Left lung (tissue), 14 donors: ENCODE measurements at places on chromosomes 16 and 17.

GRCh38 chr17:51165680-51166197 is 472 bp upstream of the NME2 start:
- no peak for DNase-seq

DNA sequence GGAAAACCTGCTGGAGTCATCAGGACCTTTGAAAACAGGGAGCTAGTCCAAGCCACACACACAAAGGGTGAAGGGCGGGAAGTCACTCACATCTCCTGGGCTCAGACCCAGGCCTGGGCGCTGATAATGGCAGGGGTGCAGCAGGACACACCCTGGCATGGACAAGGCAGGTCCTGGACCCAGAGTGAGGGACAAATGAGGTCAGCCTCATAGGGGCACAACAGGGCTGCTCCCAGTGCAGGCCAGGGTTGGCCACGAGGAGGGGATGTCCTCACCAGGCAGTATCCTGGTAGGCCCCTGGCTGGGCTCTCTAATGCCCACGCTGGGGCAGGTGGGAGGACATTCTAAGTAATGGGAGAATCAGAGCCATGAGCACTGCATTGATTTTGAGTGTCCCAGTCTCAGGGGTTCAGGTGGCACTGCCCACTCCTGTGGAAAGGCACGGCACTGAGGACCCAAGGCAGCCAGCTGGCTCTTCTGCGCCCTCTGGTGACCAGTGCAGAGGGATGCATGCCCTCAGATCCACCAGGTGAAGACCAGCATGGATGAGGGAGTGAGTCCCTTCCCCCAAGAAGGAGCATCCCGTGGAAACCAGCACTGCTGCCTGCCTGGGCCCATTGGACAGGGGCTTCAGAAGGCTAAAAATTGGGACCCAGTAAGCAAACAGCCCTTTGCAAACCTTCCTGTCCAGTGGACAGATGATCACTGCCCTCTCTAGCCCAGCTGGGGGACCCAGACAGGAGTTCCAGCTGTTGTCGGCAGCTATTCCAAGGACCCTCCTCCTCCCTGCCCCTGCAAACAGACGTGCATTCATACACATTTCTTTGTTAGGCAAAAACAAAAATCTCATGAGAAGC is 23.4 kb upstream of the SREBF1 start:
- peak; percentile 91 for DNase-seq

DNA sequence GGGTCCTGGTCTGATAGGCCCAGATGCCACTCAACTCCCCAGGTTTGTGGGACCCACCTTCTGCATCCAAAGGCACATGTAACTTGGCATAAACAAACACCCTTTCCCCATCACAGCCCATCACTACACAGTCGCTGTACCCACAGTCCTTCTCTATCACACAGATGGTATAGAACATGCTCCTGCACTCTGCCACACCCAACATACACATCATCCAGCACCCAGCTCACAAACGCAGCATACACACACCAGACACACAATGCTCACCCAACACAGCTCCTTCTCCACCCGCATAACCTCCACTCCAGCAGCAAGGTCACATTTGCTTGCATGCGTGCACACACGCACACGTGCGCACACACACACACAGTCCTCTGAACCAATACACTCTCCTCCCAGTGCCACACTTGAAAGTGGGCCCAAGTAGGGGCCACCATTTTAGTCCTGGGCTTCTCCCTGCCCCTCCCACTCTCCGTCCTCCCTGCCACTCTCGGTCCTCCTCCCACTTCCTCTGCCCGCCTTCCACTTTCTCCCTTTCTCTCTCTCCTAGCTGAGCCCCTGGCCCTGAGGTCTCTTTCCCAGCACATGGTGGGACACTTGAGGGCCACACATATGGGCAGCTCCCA is 8.5 kb upstream of the TMEM92 start:
- DNase-seq, result no peak

DNA sequence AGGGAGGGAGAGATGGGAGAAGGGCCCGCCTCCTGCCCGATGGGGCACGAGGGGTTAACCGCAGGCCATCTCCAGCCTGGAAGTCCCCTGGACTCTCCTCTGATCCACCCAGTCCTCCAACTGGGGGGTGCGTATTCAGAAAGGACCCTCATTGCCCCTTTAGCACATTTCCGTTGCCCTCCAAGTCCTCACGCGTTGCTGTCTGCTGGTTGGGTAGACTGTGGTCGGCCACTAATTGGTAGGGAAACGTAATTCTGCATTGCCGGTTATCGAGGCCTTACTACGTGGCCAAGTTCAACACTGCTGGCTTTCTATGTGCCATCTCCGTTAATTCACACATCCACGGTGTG is 103.4 kb downstream of the FOXL1 start:
- DNase-seq, result no peak

DNA sequence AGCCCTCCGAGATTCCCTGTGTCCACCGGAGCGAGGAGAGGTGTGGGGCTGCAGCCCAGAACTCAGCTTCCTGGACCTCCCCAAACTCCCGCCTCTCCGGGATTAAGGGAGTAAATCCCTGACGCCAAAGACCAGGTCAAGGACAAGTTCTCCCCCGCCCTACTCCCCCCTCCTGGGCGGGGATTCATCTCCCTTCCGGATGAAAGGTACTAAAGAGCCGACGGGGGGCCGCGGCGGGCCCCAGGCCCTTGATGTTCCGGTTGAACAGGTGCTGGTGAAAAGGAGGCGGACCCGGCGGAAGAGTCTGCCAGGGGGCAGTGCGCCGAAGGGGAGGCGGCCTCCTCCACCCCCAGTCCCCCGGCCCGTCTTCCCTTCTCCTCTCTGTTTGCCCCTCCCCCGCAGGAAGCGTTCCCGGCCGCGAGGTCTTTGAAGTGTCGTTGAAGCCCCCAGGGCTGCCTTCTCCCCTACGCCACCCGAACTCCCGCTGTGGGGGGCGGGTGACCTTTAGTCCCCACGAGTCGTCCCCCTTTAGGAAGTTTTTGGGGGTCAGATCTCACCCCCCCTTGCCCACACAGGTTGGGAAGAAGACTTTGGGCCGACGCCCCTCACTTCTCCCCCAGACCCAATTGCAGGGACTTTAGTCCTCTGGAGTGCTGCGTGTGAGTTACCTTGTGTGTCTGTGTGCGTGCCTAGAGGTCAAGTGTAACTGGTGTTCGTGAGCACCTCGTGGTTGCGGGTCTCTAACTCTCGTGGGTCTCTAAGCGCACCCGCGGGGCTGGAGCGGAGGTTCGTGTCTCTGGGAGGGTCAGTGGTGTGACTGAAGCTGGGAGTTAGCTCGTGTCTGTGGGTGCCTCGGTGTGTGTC is 1.1 kb upstream of the MLLT6 start:
- peak; percentile 66 for DNase-seq

DNA sequence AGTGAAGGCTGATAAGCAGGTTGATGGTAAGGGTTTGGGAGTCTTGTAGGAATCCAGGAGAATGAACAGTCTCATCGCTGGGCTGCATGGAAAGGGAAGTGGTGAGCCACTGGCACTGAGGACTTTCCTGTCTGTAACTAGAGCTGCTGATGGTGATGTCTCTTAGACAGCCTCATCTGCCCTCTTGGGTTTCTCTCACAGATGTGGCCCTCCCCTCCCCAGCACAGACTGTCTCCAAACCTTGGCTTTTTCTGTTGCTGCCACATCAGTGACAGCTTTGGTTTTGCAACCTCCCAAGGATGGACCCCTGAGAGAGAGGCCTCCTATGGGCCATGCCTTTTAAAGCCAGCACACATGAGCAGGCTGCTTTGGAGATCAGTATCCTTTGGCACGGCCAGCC is 16.9 kb downstream of the PLCG2 start:
- DNase-seq, result no peak

DNA sequence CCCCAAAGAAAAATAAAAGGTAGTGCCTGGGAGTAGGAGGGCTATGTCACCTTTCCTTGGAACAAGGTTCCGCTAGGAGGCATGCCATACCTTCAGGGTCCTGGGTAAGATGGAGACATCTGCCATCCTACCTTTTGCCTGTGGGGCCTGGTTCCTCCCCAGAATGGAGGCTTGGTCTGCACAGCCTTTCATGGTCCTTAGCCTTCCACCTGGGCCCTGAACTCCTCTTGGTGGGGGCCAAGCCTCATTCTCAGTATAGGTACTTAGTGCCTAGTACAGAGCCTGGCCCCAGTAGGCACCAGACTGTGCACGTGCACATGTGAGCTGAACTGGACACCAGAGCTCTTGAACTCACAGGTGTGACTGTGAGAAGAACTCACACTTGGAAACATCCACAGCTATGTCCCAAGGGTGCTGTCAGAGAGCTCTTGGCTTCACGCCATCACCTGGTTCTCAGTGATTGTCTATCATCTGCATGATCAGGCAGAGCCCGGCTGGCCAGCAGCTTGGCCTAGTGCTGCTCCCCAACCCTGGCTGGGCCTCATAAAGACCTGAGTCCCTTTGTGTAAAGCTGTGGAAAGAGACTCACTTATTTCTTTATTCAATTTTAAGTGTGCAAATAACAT is 143.2 kb downstream of the SOCS1 start:
- DNase-seq, result no peak

GRCh38 chr17:54111576-54111975 is 288.8 kb downstream of the KIF2B start:
- no peak for DNase-seq

- DNase-seq, result no peak
Measured at GRCh38 chr17:70420861-70421445, 251.6 kb downstream of the KCNJ2 start.

- DNase-seq, result no peak
Measured at GRCh38 chr17:73609758-73610157, 34.5 kb downstream of the SDK2 start.

DNA sequence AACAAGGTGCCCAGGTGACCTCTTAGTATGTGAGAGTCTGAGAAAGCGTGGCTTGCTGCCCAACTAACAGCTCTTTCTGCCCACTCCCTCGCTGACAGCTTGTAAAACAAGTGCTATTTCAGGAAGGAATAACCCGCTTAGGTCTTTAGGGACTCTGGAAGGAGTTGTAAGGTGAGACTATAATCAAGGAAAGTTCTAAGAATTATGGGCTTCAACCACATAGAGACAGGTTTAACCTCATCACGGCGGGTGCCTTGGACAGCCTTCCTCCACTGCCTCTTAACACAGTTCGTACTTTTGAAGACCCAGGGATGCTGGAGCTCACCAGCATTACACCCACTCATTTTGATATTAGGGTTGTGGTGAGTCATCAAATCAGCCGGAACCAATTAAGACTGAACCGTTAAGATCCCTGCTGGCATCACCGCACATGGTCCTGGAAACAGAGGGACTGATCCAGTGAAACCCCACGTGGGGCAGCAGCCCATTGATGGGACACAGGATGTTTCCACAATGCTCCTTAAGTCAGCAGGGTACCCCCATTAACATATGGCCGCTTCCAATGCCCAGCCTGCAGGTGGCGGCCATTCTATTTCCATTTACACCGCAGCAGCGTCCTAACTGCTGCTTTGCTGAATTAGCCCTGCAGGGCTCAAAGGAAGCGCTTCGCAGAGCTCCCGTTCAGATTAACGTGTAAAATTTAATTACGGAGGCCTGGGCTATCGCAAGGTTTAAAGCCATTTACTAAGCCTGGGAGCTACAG is 176.6 kb upstream of the SDK2 start:
- DNase-seq, result no peak

DNA sequence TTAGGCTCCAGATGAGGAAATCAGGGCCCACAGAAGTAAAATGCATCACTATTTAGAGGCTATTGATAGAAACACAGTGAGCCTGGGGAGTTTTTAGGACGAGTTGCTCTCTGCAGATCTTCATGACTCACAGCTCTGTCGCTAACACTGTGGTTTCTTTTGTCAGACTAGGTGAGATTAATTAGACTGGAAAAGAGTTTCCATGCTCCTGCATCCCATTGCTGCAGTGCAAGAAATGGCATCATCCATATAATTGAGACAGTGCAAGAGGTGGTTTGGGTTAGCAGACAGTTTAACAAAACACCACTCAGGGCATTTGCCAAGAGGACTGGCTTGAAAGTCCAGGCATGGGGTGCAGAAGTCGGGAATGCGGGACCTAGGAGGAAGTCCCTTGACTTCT is 198.8 kb upstream of the CACNG5 start:
- no peak for DNase-seq

DNA sequence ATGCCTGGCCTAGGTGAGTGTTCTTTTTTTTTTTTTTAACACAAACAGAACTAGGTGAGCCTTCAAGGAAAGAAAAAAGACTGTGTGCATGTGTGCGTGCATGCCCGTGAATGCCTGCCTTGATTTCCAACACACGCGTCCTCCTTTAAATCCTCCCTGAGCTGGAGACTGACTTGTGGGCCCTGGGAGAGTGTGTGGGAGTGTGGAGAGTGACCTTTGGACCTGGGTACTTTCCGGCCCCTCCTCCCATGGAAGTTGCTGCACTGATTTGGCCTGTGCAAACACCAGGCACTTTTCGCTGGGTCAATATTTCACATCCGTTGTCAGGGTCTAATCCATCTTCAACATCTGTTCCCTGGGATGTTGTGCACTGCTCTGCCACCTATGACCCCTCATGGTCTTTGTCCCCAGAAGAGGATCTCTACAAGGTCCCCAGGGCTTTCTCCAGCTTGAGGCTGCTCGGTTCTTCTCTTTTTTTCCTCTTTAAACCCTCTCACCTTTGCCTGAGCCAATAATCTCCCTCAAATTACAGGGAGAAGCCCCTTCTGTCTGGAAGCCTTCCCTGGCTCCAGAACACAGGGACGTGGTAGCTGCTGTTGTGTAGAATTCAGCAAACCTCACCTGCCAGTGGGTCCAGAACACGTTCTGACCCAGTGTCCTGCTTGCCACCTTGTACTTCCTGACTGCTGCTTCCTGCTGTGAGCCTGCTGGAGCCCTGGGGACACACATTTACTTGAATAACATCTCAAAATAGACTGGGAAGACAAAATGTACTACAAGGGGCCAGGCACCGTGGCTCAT is 20.8 kb upstream of the ATP5MC1 start:
- DNase-seq, result peak; percentile 14

DNA sequence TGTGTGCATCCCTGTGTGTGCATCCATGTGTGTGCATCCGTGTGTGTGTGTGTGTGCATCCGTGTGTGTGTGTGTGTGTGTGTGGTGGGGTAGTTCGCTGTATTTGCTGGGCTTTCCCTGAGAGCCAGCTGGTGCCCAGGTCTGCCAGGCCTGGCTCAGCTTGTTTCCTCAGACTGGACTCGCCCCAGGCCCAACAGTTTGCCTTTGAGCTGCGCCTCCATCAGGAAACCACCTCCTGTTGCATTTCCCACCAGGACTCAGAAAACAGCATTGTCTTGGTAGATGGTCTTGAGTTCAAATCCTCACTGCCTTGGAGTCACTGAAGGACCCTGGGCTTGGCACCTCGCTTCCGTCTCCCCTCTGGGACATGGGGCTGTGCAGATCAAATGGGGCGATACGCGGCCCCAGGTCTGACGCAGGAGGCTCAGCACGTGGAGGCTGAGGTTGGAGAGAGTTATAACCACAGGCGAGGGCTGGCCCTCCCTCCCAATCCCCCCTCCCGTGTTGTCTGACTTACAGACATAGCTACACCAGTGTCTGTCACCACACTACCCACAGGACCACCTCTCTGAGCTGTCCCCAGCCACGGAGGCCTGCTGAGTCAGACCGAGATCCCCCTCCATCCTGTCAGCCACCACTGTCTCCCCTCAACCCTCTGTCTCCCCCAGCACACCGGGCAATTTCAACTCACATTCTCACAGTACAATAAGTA is 4.7 kb downstream of the ITGAE start:
- no peak for DNase-seq

GRCh38 chr16:82801361-82801760 is 174.6 kb downstream of the CDH13 start:
- DNase-seq, result no peak

GRCh38 chr17:9104370-9105041 is 83.2 kb downstream of the NTN1 start:
- DNase-seq, result no peak
